Activated CD4-positive, alpha-beta T cell treated with anti-CD3 and anti-CD28 coated beads for 48 hours (primary cell): ENCODE measurements at places on chromosomes 6 and 20.

DNA sequence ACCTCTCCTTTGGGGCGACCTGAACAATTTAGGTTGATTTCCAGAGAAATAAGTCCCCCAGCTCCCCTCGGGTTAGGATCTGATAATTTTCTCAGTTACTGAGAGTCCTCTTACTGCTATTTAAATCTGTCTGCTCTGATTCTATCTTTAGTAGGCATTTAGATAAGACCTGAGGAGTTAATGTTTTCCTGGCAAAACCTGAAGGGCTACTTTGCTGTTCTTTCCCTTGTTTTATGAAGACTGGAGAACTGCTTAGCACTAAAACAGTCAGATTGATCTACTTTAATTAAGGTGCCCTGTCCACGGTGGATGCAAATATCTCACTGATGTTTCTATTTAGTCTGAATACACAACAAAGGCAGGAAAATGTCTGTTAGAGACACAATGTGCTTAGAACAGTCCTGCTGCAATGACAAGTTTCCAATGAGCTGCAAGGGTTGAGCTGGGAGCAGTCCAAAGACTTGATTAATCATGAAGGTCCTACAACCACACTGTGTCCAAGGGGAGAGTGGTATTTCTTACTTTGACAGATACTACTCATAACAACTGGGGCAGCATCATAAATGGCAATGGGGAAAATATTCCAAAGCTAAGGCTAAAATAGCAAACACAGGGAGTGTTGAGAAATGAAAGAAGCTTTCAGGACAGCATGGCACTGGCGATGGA, 15.7 kb downstream of the ADTRP start:
- no peak for DNase-seq

- DNase-seq, result no peak
Observed at GRCh38 chr6:81934936-81935335, 182.5 kb upstream of the TENT5A start.

DNA sequence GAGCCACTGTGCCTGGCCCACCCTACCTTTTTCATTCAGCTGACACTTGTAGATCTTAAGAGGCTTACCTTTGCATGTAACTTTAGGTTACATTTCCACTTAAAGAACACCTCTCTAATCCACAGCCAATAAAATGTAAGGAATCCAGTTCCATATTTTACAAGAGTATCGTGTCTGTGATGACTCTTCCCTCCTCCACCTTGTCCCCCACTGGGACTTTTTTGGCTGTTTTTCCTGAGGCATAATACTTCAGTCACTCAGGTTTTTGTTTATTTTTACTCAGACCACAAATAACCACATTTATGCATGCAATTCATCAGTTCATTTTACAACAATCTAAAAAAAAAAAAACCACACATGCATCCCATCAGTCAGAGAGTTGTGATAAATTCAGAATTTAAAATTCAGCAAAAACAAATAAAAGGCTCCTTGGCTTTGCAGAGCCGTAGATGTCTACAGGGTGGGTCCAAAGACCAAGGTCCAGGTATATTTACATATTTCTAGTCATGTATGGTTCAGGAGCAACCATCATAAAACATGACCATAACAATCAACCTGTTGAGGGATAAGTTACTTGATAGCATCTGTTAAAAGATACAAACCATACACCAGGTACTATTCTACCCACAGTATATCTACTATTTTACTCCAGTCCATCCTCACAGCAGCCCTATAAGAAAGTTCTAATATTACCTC, 9.9 kb downstream of the ATXN1 start:
- DNase-seq, result no peak

- no peak for DNase-seq
Observed at GRCh38 chr20:61442075-61442670, 190.1 kb downstream of the CDH4 start.

- DNase-seq, result no peak
Observed at GRCh38 chr6:73739096-73739495, 43.1 kb downstream of the CD109 start.

GRCh38 chr6:130931683-130932082, 104.5 kb downstream of the SMLR1 start:
- DNase-seq, result no peak

GRCh38 chr20:9358001-9358400, 156.4 kb upstream of the LAMP5 start:
- DNase-seq, result no peak

DNA sequence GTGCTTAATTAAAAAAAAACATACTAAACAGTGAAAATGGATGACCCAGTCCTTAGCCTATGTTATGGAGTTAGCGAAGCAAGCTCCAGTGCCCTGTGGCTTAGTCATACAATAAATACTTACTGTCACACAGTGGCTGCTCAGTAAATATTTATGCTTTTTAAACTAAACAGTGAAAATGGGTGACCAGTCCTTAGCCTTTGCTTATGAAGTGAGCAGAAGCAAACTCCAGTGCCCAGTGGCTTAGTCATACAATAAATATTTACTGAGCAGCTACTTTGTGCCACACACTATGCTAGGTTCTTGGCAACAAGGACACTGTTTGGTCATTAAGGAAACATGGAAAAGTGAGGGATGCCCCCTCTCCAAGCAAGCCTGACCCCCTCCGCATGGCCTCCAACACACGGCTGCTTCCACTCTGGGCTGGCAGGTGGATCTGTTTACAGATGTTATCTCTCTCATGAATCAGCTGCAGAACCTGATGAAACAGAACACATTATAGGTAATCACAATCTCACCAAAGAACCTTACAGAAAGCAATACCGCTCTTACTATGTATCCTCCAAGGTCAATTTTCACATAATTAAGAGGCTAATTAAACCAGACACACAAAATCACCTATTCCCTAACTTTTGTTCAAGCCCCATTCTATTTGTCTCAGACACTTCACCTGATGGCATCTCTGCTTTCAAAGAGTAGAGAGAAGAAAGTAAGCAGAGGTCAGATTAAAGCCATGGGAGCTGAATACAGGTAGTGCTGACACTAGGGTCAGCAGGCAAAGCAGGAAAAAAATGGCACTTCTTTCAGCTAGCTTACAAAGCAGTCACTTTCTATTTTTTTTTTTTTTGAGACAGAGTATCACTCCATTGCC, 27.3 kb downstream of the CDK5RAP1 start:
- DNase-seq, result no peak

- DNase-seq, result no peak
Observed at GRCh38 chr6:53202052-53202451, 53.4 kb upstream of the GCM1 start.

DNA sequence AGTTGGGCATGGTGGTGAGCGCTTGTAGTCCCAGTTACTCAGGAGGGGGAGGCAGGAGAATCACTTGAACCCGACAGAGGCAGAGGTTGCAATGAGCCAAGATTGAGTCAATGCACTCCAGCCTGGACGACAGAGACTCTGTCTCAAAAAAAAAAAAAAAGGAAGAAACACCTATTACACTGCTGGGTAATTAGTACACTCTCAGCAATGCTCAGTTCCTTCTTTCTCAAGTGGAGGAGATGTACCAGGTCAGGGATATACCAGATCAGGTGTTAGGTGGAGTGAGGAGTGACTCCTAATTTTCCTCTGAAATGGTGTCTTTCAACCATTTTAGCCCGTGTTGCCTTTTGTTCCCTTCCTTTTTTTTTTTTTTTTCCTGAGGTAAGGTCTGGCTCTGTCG, 30.0 kb upstream of the UBR2 start:
- DNase-seq, result no peak

- no peak for DNase-seq
Observed at GRCh38 chr6:3289664-3290055, 30.9 kb downstream of the PSMG4 start.

DNA sequence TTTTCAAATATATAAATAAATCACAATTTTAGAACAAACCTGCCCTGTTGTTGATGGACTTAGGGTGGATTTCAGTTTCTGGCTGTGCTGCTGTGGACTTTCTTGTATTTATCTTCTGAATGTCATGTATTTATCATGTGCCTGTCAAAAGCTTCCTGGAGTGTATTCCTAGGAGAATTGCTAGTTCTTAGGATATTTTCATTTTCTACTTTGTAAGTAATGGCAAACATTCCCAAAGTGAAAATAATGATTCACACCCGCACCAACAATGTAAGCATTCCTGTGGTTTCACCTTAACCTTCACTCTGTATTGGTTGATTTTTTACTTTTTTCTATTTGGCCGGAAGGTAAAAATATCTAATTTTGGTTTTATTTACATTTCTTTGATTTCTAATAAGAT, 387.8 kb downstream of the SMOC2 start:
- no peak for DNase-seq

DNA sequence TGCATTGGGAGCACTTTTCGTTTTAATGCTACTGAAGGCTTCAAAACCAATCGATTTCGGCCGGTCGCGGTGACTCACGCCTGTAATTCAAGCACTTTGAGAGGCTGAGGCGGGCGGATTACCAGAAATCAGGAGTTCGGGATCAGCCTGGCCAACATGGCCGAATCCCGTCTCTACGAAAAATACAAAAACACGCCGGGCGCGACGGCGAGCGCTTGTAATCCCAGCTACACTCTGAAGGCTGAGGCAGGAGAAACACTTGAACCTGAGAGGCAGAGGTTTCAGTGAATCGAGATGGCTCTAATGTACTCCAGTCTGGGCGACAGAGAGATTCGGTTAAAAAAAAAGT, 58.4 kb downstream of the TRIM38 start:
- peak; percentile 84 for DNase-seq

GRCh38 chr20:53539516-53539915, 54.1 kb downstream of the ZNF217 start:
- no peak for DNase-seq

DNA sequence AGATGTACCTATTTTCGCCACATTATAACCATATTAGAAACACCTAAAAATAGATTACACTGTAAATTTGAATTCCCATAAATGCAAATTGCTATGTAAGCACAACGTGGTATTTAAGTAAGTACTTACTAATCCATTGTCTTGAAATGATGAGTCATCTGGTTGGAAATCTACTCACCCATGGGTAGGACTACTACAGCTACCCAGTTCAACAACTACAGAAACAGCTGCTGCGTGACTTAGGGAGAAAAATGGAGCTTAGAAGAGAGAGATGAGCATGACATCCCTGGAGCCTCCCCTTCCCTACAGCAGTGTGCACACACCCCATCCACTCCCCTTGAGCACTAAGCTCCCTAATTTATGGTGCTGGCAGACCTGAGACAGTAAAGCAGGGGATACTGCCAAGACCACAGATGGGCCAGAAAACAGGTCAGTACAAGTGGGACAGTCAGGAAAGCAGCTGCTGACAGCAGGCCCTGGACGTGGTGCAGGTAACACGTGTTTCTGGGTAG, 26.9 kb downstream of the RRAGD start:
- no peak for DNase-seq

DNA sequence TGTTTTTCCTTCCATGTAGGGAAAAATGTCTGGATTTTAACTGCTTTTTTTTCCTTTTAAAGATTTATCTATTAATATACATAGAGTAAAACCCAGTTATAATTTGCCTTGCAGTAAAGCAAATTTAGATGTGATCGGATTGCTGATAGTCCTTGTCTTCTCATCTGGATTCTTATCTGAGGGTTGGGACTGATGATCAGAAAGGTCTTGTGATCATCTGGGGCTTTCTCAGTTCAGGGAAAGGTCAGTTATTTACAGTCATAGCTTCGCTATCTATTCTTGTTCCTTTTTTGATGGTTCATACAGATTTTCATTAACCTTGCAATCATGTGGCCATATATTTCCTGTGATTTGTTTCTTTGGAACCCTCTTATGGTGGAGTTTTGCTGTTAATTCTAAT, 63.8 kb upstream of the CLDN20 start:
- no peak for DNase-seq

DNA sequence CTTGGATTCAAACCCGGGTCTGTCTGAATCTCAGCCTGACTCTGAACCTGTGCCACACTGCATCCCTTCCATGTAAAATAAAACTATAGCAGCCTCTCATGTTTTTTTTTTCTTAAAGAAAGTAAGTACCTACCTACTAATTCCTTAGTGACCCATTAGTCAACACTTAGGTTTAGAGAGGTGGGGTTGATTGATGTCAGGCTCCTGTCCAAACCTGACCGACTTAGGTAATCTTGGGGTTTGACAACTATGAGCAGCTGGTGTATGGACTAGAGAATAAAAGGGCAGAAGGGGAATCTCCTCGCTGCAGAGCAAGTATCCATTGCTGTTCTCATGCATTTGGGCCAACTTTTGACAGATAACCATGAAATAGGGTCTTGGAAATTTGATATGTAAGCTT, 6.5 kb downstream of the NKAIN2 start:
- DNase-seq, result no peak

DNA sequence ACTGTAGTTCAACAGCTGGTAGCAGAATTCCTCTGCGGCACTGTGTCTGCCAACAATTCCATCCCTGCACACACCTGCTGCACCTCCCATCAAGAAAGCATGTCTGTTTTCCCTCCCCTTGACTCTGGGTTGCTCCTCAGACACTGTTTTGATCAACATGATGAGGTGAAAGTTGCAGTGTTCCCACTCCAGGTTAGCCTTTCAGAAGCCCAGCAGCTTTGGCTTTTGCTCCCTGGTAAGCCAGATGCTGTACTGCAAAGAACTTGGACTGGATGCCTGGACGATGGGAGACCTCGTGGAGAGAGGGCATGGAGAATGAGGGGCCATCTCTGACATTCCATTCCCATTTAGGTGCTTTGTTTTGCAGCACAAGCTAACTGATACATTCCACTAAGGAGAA, 79.1 kb upstream of the MAFB start:
- no peak for DNase-seq

DNA sequence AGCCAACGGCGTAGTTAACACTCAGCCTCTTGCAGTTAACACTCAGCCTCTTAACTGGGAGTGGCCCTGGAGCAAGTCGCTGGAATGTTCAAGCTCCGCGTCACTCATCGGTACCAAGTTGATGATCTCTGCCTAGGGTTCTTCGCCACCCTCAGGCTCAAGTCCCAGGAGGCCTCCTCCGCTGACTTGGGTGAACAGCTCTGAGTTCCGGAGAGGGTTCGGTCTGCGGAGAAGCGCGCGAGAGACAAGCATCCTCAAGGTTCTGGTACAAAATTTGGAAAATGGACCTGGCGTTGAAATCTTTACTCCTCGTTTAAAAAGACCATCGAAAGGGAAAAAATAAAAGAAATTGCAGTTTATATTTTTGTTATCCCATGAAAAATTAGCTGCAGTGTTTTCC, 876 bp upstream of the DSP start:
- DNase-seq, result no peak

- DNase-seq, result peak; percentile 77
Observed at GRCh38 chr6:159042003-159042825, 2.6 kb downstream of the TAGAP start.

DNA sequence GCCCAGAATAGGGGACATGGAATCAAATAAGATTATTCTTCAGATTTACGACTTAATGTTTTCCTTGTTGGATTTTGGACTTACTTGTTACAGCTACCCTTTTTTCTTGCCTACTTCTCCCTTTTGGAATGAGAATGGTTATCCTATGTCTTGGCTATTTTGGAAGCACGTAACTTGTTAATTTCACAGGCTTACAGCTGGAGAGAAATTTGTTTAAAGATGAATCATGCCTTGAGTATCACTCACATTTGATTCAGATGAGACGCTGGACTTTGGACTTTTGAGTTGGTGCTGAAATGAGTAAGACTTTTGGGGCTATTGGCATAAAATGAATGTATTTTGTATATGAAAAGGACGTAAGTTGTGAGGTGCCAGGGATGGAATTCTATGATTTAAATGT, 83.3 kb downstream of the SMPDL3A start:
- no peak for DNase-seq

- DNase-seq, result no peak
Observed at GRCh38 chr6:34181908-34182307, 36.0 kb upstream of the GRM4 start.
